ENCODE measurements at places on chromosomes 7 and 10.

GRCh38 chr7:105055084-105055483 lies 41.1 kb downstream of the KMT2E start:
- DNase-seq, result no peak

- peak; percentile 45 for DNase-seq
Observed at GRCh38 chr10:90138844-90139243, 437.5 kb downstream of the KIF20B start.

DNA sequence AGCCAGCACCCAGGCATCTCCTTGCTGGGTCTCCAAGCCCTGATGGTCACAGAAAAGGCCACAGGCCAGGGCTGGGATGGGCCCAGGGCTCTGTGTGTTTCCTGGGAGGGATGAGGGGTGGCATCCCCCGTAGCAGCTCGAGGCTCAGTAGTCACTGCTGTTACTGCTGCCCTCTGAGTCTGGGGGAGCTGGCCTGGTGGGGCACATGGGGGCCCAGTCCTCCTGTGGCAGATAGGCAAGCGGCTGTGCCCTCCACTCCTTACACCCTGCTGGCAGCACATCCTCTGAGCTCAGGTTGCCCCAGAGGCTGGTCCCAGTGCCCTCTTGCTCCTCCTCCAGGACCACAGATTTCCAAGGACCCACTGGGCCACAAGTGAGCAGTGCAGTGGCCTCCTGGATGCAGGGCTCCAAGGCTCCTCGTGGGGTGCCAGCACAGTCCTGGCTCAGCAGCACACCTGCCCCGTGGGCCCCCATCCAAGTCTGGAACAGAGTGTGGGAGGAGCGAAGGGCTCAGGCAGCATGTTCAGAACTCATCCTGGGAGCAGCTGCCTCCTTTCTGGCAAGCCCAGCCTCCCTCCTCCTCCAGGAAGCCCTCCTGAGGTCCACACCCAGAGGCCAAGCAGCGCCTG lies 31.5 kb upstream of the TUBB8 start:
- no peak for DNase-seq

- no peak for DNase-seq
Observed at GRCh38 chr7:30880125-30880720, 31.4 kb upstream of the AQP1 start.

- no peak for DNase-seq
Observed at GRCh38 chr7:1637155-1637554, 32.9 kb upstream of the ELFN1 start.

DNA sequence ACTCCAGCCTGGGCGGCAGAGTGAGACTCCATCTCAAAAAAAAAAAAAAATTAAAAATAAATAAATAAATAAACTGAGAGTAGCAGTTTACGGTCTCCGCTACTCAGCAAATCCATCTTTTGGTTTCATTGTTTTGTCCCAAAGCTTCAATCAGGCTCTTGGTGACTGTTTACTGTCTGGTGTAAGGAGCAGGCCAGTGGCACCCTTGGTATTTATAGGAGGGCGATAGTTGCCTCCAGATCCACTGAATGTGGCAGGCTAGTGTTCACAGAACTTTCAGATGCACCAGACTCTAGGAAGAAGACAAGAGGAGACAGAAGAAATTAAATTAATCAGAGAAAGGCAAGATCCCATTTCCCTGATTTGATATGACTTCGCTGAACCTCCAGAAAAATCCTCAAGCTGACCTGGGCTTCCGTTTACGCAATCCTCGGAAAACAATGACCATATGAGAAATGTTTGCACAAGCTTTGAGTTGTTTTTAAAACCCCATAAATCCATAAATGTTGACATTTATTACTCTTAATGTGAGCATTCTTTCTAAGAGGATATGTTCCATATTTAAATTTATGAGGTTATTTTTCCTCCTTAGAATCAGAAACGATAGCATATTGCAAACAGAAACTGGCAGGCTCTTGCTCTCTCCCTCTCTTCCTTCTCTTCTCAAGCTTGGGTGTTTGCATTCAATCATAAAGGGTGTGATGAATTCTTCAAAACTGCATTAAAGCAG lies 7.1 kb upstream of the MUC3A start:
- DNase-seq, result no peak

- DNase-seq, result peak; percentile 12
Observed at GRCh38 chr10:70053218-70053840, 683 bp downstream of the MACROH2A2 start.

- no peak for DNase-seq
Observed at GRCh38 chr7:43491123-43491522, 91.8 kb upstream of the STK17A start.

DNA sequence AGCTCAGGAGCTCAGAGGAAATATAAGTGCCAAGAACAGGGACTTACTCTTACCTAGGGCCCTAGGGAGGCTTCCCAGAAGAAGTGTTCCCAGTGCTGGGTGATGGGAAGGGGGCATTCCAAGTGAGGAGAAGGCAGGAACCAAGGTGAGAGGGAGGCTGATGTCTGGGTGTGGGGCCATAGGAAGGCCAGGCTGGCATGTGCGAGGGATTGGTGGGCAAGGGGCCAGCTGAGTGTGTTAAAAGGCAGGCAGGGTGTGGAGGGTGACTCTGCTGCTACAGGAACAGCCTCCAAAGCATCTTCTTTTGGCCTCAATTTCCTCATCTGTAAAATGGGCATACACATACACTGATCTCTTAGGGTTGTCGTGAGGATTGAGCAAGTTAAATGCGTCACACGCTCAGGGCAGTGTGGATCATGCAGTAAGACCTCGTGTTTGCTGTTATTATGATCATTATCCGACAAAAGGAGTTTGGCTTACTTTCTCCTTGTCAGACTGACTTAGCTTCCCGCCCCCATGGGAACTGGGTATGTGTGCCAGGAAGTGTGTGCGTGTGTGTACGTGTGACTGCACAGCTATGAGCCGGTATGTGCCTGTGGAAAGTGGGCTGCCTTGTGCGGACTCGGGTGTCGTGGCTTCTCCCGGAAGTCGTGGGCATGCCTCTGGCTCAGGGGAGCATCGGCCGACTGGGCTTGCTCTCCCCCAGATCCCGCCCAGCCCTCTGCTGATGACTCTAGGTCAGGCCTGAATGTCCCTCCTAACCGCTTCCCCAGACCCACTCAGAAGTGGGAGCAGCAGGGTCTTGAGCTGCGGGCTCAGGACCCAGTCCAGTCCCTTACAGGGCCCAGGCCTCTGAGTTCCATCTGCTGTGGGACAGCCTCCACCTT lies 59.6 kb downstream of the NEURL1 start:
- DNase-seq, result no peak

DNA sequence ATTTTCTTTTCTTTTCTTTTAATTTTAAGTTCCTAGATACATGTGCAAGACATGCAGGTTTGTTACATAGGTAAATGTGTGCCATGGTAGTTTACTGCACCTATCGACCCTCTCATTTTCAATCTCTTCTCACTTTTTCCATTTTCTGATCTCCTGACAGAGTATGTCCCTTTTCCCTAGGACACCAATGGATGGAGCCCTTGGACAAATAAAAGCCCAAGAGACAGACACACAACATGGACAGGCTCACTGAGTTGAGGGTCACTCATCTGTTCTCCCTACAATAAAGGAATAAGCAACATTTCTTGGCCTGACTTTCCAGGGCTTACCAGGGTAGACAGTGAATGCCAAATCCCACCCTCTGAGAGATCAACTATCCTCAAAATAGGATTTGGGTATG lies 15.2 kb upstream of the UBE2D1 start:
- DNase-seq, result no peak

DNA sequence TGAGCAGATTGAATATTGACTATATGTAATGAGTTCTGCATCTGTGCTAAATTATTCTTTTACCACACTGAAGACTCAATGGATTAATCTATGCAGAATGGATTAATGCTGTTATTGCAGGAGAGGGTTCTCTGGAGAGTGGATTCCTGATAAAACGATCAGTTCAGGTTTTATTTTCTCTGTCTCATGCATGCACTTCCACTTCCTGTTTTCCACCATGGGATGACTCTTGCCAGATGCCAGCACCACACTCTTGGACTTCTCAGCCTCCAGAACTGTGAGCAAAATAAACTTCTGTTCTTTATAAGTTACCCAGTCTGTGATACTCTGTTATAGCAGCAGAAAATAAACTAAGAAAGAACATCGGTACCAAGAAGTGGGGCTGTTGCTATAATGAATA lies 207.5 kb downstream of the KCND2 start:
- no peak for DNase-seq

DNA sequence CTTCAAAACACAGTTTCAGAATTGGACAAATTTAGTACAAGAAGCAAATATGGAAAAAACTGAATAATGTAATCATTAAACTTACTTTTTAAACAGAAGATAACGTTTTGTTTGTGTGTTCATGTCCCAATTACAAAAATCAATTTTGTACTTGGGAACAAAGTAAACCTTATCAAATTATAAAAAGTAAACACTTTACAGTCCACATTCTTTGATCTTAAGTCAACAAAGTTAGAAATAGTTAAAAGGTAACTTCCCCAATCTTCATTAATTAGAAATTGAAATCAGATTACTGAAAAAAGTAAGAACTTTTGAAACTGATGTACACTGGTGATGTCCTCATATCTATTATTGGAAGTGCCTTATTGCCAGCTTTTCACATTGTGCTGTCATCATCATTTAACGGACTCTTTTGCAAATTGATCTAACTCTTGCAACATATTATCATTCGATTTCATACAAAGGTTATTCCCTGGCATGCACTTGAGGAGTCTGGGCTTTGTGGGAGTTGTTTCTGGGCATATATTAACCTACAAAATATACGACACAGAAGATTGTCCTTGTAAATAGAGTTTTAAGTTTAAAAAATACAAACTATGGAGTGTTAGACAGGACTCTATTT lies 15.1 kb upstream of the CYP2E1 start:
- DNase-seq, result no peak

- DNase-seq, result no peak
Observed at GRCh38 chr10:10213237-10213636, 804.4 kb upstream of the CELF2 start.

- no peak for DNase-seq
Observed at GRCh38 chr7:34044734-34045353, 139.5 kb downstream of the BMPER start.

DNA sequence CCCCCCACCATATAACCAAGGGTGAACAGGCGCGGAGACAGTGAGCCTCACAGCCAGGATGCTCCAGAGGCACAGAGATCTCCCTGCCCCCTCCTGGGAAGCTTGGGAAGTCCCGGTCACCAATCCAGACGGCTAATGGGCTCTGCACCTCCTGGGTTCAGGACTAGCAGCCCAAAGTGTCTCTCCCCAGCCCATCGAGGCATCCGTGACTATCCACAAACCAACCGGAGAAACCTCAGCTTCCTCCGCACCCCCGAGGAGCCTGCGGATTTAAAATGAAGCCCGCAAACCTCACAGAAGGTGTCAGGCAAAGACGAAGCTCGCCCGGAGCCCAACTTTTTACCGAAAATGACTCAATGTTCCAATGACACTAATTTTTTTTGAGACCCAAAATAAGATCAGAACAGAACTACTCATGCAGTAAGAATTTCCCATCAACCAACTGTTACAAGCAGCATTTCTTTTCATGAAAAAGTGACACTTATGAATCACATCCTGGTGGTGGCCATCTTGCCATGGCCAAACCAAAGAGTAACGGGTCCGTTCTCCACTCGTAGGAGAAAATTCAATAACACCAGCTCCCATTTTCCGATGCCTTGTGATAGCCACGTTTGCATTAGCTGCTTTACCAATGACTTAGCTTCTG lies 6.0 kb downstream of the PDGFA start:
- DNase-seq, result no peak

All from SJCRH30 (cell line).